ENCODE measurements at places on chromosomes 5 and 9. TPM values are rescaled to one million over a fixed set of nuclear protein-coding genes. Genes with fewer than 3 reads are reported as not detected.

The F2RL2 gene
- total RNA-seq = 1.5 TPM

- no peak overlapping the region for H3K4me3 ChIP-seq
- DNase-seq = no peak
- no peaks in the 10 kb centered on the region for H3K27me3 ChIP-seq
Measured at GRCh38 chr5:72705178-72705577, 111.3 kb upstream of the TNPO1 start.

GRCh38 chr9:114056527-114056926 lies 21.6 kb downstream of the AMBP start:
- H3K27ac ChIP-seq = no peak overlapping the region
- no peaks in the 10 kb centered on the region for H3K4me1 ChIP-seq
- no peak for DNase-seq

DNA sequence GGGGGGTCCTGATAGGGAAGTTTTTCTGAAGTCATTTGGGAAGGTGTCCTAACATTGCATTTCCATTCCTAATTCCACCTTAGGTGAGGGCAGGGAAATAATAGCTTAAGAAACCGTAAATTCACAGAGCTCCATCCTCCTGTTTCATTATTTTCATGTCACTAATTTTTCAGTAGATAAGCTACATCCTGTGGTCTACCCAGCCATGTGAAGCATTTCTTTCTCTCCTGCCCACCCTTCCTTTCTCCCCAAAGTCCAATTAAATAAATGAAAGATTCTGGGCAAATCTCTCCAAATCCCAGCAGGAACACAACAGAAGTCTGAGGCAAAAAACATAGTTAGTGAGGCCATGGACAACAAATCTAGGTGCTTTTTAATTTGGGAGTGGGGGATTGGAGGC lies 95.1 kb upstream of the ERBIN start:
- H3K27ac ChIP-seq = no peak overlapping the region
- no peak overlapping the region for H3K4me3 ChIP-seq
- H3K27me3 ChIP-seq = no peaks in the 10 kb centered on the region
- no peaks in the 10 kb centered on the region for H3K36me3 ChIP-seq

DNA sequence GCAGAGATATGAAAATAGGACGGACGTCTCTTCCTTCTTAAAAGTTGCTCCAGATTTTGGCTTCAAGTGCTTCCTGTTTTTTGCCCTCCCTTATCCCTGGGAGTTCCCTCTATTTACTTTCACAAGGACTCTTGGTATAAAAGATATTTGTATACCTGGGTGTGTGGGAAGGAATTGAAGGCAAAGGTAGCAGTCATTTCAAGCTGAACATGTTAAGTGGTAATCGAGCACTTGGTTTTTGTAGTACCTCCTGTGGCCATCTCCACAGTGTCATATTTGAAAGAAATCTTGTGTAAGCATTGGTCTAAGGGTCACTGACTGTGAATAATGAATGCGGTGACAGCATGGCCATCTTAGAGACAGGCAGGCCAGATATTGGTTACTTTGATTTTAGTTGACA lies 593.6 kb downstream of the MTRR start:
- H3K4me3 ChIP-seq = no peak overlapping the region
- no peaks in the 10 kb centered on the region for H3K27me3 ChIP-seq
- no peak overlapping the region for H3K27ac ChIP-seq
- H3K36me3 ChIP-seq = no peaks in the 10 kb centered on the region

The NRG2 gene
- not detected for total RNA-seq

DNA sequence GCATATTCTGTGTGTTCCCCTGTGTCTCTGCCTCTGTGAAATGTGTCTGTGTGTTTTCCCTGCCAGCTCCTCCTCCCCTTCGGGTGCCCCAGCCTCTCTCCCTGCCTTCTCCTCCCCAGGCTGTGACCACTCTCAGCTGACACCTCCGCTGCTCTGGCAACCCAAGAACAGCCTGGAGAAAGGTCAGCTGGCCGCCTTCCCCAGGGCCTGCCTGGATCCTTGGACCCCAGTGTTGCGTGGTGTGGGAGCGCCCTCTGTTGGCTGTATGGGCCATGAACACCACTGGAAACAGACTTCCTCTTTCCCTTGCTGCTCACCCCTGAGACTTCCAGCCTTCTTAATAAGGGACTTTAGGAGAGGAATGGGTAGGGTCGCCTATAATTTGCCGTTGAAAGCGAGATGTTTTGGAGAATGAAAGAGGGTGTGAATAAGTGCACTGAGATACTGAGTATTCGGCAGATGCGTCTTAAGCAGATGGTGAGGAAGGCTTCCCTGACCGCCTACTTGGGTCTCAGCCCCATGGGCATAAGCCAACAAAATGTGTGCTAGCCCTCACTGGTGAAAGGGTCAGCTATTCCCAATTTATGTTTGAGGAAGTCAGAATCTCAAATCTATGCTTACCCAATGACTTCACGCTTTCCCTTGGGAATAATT lies 114.9 kb upstream of the TRIM32 start:
- H3K4me1 ChIP-seq = no peaks in the 10 kb centered on the region
- H3K27ac ChIP-seq = peak overlapping the region; percentile 48
- no peaks in the 10 kb centered on the region for H3K27me3 ChIP-seq
- no peak overlapping the region for H3K4me3 ChIP-seq

The LHX2 gene
- 0.14 TPM for total RNA-seq

The RANBP17 gene
- 3.5 TPM for total RNA-seq

- no peak for DNase-seq
- no peaks in the 10 kb centered on the region for H3K27me3 ChIP-seq
- no peaks in the 10 kb centered on the region for H3K4me1 ChIP-seq
- no peaks in the 10 kb centered on the region for H3K36me3 ChIP-seq
- H3K4me3 ChIP-seq = no peak overlapping the region
Measured at GRCh38 chr9:93994545-93994944, 39.4 kb upstream of the BARX1 start.

GRCh38 chr9:7104625-7105024 lies 346.9 kb downstream of the KDM4C start:
- H3K4me3 ChIP-seq = no peak overlapping the region
- no peak for DNase-seq
- no peaks in the 10 kb centered on the region for H3K4me1 ChIP-seq
- no peaks in the 10 kb centered on the region for H3K27me3 ChIP-seq
- H3K36me3 ChIP-seq = no peaks in the 10 kb centered on the region

GRCh38 chr9:137240318-137240840 lies 708 bp upstream of the TUBB4B start:
- DNase-seq = peak; percentile 75
- H3K36me3 ChIP-seq = no peaks in the 10 kb centered on the region
- no peaks in the 10 kb centered on the region for H3K27me3 ChIP-seq
- peak overlapping the region; percentile 76 for H3K27ac ChIP-seq
- H3K4me1 ChIP-seq = peaks cover 9% of the 10 kb centered on the region

DNA sequence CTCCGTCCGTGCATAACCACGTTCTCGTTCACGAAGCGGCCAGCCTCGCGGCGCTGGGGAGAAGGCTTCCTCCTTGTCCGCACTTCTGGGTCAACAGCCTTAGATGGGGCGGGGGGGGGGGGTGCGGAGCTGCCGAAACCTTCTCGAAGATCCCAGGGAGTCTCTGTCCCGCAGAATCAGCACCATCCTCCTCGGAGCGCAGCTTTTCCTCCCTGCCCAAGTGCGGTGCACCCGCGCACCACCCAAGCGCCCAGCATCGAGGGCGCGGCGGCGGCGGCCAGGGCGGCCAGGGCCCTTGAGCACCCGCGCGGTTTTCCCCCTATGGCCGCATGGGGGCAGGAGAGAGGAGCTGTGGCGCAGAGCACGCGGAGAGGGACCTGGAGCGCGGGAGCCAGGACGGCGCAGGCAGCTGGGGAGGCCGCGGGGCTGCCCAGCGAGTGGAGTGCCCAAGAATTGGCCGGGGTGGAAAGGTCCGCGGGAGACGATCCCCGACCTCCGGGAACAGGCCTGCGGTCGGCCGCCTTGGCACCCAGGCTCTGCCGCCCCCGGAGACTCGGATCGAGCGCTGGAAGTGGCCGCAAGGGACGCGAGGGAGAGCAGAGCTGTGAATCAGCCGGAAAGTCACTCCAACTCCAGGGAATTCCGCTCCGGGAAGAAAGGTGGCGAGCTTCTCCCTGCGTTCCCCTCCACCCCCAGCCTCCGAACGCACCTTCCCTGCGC lies 43.1 kb downstream of the TMEM174 start:
- DNase-seq = peak; percentile 72
- H3K4me3 ChIP-seq = peak overlapping the region; percentile 37
- H3K27ac ChIP-seq = no peak overlapping the region
- H3K27me3 ChIP-seq = peaks cover 34% of the 10 kb centered on the region

DNA sequence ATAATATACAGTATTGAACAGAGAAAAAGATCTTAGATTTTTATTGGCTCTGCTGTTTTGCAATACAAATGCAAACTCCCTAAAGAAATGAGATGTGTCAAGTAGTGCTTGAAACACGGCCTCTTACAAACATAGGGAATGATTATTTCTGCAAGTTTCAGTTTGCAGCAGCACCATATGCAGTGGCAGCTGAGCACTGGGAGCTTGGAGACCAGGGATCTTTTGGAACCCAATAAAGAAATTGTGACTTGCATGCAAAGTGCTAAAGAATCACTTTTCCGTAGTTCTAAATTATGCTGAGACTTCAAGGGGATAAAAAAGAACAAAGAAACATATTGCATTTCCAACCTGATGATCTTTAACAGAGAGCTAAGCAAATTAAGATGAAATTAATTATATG lies 674.6 kb upstream of the ZNF608 start:
- no peak overlapping the region for H3K4me3 ChIP-seq
- H3K27me3 ChIP-seq = no peaks in the 10 kb centered on the region
- no peaks in the 10 kb centered on the region for H3K4me1 ChIP-seq
- H3K27ac ChIP-seq = no peak overlapping the region
- no peak for DNase-seq
- H3K36me3 ChIP-seq = no peaks in the 10 kb centered on the region

The ADAMTS12 gene
- 0.51 TPM for total RNA-seq

The RASGRF2 gene
- total RNA-seq = 3.3 TPM

The AFAP1L1 gene
- 22.8 TPM for total RNA-seq

The HSDL2 gene
- total RNA-seq = 53.7 TPM

- no peak for DNase-seq
- no peaks in the 10 kb centered on the region for H3K36me3 ChIP-seq
- H3K27me3 ChIP-seq = no peaks in the 10 kb centered on the region
Measured at GRCh38 chr5:116444373-116445295, 130.0 kb downstream of the SEMA6A start.

GRCh38 chr5:161380486-161380885 lies 166.0 kb downstream of the GABRB2 start:
- H3K36me3 ChIP-seq = no peaks in the 10 kb centered on the region
- H3K4me1 ChIP-seq = no peaks in the 10 kb centered on the region

The CENPH gene
- 5.3 TPM for total RNA-seq

DNA sequence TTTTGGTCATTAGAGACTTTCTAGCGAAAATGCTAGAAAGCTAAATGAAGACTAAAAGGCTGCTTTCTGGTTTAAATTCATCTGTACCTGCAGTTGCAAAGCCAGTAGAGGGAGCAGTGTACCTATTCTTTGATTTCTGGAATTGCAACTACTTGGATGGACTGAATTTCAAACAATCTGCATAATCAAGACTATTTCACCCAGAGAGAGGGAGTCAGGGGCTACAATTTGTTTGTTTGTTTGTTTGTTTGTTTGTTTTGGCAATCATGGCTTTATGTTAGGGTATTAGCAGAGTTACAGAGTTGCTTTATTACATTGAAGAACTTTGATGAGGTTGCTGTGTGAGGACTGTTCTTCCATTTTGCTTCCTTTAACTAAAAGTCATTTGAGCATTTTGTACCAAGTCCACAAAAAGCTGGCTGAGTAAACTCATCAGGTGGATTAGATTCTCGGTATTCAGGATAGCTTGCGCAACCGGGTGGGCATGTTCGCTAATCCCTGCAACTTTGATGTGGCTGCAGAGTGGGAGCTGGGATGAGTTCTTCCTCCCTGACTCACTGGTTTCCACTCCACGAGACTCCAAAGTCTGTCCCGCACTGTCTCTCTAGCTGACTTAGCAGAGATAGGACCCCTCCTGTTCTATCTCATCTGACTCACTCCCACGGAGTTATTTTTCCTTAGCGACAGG lies 80.0 kb upstream of the TUT7 start:
- H3K36me3 ChIP-seq = no peaks in the 10 kb centered on the region
- H3K27me3 ChIP-seq = no peaks in the 10 kb centered on the region
- H3K27ac ChIP-seq = peak overlapping the region; percentile 85

The WNT8A gene
- not detected for total RNA-seq

DNA sequence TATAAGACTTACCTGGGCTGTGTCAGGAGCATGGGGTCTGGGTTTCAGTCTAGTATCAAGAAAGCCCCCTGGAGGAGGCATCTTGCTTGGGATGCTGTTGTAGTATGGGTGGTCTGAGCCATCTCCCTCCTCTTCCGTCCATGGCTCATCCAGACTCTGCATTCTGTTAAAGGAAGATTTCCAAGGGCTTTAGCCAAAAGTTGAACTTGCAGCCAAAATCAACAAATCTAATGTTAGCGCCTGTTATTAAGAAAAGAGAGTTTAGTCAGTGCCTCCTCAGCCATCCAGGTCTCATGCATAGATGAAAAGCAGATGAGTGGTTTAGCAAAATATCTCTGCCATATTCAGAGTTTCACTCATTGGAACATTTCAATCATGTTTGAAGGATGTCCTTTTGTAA lies 55.6 kb downstream of the S1PR3 start:
- no peaks in the 10 kb centered on the region for H3K4me1 ChIP-seq
- H3K4me3 ChIP-seq = no peak overlapping the region
- DNase-seq = no peak
- H3K36me3 ChIP-seq = no peaks in the 10 kb centered on the region
- peak overlapping the region; percentile 45 for H3K27ac ChIP-seq
- no peaks in the 10 kb centered on the region for H3K27me3 ChIP-seq

The GRXCR2 gene
- not detected for total RNA-seq

GRCh38 chr5:60386436-60387050 lies 313.4 kb downstream of the DEPDC1B start:
- H3K27ac ChIP-seq = no peak overlapping the region
- no peak overlapping the region for H3K4me3 ChIP-seq
- no peak for DNase-seq
- no peaks in the 10 kb centered on the region for H3K4me1 ChIP-seq

- no peak for DNase-seq
- no peaks in the 10 kb centered on the region for H3K4me1 ChIP-seq
- no peak overlapping the region for H3K27ac ChIP-seq
- H3K4me3 ChIP-seq = no peak overlapping the region
Measured at GRCh38 chr5:126900796-126901195, 123.9 kb downstream of the LMNB1 start.

GRCh38 chr9:79578891-79579290 lies 7.1 kb downstream of the TLE4 start:
- no peak overlapping the region for H3K27ac ChIP-seq
- no peak for DNase-seq
- H3K4me3 ChIP-seq = no peak overlapping the region
- no peaks in the 10 kb centered on the region for H3K27me3 ChIP-seq
- H3K36me3 ChIP-seq = no peaks in the 10 kb centered on the region

The FOXD4 gene
- total RNA-seq = 0.85 TPM
